ENCODE measurements at places on chromosomes 6 and 20.

DNA sequence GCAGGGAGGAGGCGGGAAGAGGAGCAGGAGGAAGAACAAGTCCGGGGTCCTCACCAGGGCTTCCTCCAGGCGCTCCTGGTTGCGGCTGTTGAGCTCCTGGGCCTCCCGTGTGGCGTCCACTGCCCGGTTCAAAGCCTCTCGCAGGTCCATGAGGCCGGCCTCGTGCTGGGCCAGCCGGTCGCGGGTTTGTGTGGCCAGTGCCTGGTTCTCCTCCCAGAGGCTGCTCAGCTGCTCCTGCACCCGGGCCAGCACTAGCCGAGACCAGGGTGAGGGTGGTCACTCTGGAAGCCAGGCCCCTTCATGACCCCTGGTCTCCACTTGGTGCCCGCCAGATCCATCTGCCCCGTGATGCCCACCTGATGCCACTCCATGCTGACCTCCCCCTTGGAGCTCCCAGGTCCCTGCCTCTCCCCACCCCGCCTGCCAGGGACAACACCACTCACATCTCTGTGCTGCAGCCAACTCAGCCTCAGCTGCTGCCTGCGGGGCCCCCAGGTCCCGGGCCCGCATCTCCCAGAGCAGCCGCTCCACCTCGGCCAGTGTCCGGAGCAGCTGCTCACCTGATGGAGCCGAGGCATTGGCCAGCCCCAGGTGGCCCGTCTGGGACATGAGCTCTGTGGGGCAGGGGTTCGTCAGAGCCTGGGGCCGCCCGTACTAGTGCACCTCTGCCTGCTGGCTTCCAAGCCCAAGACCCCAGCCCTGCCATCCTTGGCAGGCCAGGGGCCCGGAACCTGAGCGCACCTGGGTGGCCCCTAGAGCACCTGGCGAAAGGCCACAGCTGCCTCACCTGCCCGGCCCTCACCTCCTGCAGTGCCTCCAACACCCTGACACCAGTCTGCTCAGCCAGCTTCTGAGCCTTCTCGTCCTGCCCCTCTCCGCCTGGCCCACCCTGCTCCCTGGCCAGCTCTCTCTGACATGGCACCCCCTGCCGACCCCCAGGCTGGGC is 15.9 kb downstream of the ADRM1 start:
- DNase-seq = peak; percentile 7

GRCh38 chr6:26025047-26025893 is 62.0 kb upstream of the HFE start:
- DNase-seq = peak; percentile 88

DNA sequence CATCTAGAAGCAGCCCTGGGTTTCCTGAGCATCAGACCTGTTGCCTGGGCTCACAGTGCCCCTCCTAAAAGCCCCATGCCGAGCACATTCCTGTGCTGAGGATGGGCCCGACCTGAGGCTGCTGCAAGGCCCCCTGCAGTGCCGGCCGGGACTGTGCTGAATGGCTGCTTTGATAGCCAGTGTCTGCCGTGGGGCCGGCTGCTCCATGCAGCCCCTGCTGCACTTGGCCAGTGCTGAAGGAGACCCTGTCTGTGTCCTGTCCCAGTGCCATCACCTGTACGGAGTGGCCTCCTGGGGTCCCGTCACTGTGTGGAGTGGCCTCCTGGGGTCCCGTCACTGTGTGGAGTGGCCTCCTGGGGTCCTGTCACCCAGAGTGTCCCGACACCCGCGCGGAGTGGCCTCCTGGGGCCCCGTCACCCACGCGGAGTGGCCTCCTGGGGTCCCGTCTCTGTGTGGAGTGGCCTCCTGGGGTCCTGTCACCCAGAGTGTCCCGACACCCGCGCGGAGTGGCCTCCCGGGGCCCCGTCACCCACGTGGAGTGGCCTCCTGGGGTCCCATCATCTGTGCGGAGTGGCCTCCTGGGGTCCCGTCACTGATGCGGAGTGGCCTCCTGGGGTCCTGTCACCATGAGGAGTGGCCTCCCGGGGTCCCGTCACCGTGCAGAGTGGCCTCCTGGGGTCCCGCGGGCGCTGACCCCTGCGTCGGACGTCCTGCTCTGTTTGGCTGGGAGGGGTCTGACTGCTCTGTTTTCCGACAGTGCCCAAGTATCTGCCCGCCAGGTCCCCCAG is 7.0 kb downstream of the COL9A3 start:
- DNase-seq = no peak

- no peak for DNase-seq
Observed at GRCh38 chr6:153044295-153044694, 41.8 kb upstream of the MTRF1L start.

DNA sequence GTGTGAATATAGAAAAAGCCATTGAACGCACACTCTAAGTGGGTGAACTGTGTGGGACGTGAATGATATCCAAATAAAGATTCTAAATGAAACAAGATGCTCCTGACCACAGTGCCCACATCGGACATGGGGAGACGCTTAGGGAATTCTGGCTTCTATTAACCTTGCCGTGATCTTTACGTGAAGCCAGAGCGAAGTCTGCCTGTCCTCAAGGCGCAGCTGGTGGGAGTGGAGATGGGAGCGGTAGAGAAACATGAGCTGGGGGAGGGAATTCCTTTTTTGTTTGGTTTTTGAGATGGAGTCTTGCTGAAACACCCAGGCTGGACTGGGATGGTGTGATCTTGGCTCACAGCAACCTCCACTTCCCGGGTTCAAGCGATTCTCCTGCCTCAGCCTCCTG is 46.0 kb downstream of the VSTM2L start:
- no peak for DNase-seq

GRCh38 chr6:24565196-24565595 is 70.4 kb downstream of the ALDH5A1 start:
- DNase-seq = no peak

All from hematopoietic multipotent progenitor cell treated with erythropoietin and hydrocortisone succinate and interleukin-3 and kit ligand, for 4 days (in vitro differentiated cells).